ENCODE measurements at places on chromosomes 1 and 21. TPM values are rescaled to one million over a fixed set of nuclear protein-coding genes. Genes with fewer than 3 reads are reported as not detected.

Gene FMOD
- total RNA-seq = not detected

Gene LCK
- total RNA-seq = 431 TPM

DNA sequence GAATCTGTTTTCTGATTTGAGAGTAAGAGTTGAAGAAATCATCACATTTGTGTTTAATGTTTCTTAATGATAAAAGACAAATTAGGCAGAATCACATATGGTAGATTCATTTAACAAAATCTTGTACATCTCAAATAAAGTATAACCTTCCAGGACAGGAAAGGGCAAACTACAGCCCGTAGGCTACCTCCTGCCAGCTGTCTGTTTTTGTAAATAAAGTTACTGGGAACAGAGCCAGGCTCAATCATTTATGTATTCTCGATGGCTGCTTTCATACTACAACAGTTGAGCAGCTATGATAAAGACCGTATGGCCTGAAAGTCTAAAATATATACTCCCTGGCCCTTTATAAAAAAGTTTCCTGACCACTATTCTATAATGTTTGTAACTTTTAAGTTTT is 204.1 kb downstream of the COL24A1 start:
- H3K27me3 ChIP-seq = no peaks in the 10 kb centered on the region
- no peak for DNase-seq
- no peak overlapping the region for H3K27ac ChIP-seq
- no peaks in the 10 kb centered on the region for H3K4me1 ChIP-seq

Gene ERICH3
- not detected for total RNA-seq

Gene GJA9
- total RNA-seq = not detected

Gene SLAMF9
- not detected for total RNA-seq

DNA sequence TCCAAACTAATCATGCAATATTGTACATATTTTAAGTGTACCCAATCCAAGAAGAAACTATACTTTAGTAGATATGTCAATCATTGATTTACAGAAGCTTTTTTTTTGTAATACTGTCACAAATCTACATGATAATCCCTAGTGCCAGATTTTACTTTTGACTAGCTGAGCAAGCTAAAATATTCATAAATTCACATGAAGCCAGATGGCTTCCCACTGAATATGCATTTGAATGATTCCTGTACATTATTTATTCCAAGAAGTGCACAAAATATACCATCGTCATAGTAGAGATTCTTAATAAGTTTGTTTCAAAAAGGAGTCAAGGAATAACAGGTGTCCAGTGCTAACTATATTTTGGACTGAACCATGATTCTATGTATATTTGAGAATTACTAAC is 17.2 kb downstream of the FPGT start:
- no peak for DNase-seq
- H3K27ac ChIP-seq = no peak overlapping the region
- H3K4me1 ChIP-seq = no peaks in the 10 kb centered on the region

DNA sequence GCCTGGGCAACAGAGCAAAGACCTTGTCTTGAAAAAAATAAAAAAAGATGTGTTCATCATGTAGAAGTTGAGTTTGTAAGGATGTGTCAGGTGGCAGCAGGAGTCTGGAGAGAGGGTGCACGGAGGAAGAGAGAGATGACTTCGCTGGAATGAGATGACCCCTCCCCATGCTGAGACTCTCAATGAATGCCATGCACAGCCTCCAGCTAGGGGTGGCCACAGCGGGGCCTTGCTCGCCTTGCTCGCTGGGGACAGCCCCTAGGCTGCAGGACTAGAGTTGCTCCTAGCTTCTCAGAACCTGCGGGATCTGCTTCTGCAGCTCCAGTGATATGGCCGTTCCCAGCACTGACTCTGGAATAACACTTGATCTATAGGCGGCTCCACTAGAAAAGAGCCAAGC is 6.6 kb upstream of the C2CD2 start:
- no peaks in the 10 kb centered on the region for H3K4me1 ChIP-seq
- H3K36me3 ChIP-seq = no peaks in the 10 kb centered on the region
- no peaks in the 10 kb centered on the region for H3K27me3 ChIP-seq
- DNase-seq = no peak
- no peak overlapping the region for H3K4me3 ChIP-seq

Gene ZMYND12
- total RNA-seq = 0.58 TPM

GRCh38 chr1:2086446-2087078 is 36.4 kb downstream of the PRKCZ start:
- no peaks in the 10 kb centered on the region for H3K36me3 ChIP-seq
- no peaks in the 10 kb centered on the region for H3K4me1 ChIP-seq
- no peak for DNase-seq
- no peaks in the 10 kb centered on the region for H3K27me3 ChIP-seq
- no peak overlapping the region for H3K27ac ChIP-seq

DNA sequence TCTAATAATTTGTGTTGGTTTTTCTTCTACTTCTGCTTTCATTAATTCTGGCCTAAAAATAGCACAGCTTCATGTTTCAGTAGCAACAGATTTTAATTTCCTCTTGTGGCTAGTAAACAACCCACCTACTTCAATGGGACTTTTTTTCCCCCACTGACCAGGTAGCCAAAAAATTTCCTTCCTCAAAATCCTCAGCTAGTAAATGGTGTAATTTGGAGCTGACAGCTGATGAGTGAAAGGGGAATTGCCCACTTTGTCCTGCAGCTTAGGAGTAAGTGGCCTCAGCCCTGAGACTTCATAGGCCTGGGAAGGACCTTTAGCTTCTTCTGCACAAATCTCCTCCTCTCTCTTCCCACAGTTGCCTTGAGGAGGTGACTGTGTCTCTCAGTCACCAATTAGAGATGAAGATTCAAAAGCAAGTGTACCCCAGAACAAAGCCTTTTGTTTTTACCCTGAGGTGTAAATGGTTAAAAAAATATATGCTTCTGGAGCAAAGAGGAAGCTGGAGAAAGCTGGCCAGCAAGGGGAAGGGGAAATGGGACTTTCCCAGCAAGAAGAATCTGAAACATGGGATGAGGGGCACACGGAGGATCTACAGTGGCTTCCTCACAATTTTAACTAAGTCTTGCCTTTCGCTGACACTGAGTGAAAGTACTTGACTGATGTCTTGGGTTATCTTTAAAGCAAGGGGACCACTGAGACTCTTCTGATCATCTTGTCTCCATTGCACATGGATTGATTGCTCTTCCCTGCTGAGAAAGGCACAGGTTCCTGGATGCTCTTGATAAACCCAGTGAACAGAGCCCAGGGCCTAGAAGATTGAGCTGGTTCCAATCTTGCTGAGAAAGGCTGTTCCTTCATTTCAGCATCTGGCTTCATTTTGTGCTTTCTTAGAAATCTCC is 35.8 kb upstream of the VCAM1 start:
- no peaks in the 10 kb centered on the region for H3K4me1 ChIP-seq
- H3K36me3 ChIP-seq = no peaks in the 10 kb centered on the region
- no peak overlapping the region for H3K4me3 ChIP-seq
- DNase-seq = no peak
- H3K27me3 ChIP-seq = no peaks in the 10 kb centered on the region
- no peak overlapping the region for H3K27ac ChIP-seq

Gene CD164L2
- not detected for total RNA-seq

- DNase-seq = no peak
- no peaks in the 10 kb centered on the region for H3K27me3 ChIP-seq
- no peak overlapping the region for H3K27ac ChIP-seq
- no peak overlapping the region for H3K4me3 ChIP-seq
- H3K36me3 ChIP-seq = no peaks in the 10 kb centered on the region
Observed at GRCh38 chr1:13992489-13993285, 292.7 kb downstream of the PRDM2 start.

Gene TBX19
- 3.6 TPM for total RNA-seq

Gene SLC5A9
- total RNA-seq = not detected

DNA sequence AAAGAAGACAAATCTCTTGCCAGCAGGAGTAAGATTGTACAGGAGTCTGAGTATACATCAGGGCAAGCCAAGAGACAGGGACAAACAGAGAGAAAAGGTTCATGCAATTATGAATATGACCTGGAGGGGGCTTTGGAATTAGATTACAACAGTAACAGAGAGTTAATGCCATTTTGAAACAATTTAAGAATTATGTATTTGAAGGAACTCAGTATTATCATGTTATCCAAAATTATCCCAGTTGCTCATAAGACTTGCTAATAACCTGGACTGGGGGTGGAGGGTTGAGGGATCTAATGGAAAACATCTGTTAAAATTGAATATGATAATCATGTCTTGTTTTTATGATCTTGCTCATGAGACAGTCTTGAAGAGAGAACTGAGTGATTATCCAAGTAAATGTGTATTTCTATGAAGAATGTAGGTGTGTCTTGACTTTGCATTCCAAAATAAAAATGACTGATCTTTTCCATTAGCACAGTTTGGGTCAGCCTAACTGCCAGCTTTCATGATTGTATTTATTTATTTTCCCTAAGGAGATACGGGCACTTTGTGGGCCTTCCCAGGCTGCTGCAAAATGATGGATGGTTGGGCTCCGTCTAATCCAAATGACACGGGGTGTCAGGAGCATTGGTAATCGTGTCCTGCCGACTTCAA is 117.7 kb downstream of the ERG start:
- H3K4me3 ChIP-seq = no peak overlapping the region
- H3K27ac ChIP-seq = no peak overlapping the region
- no peaks in the 10 kb centered on the region for H3K36me3 ChIP-seq
- H3K27me3 ChIP-seq = peaks cover 4% of the 10 kb centered on the region

GRCh38 chr1:211132721-211133392 is 1.1 kb downstream of the KCNH1 start:
- no peak for DNase-seq
- H3K27me3 ChIP-seq = peaks cover 17% of the 10 kb centered on the region
- no peak overlapping the region for H3K27ac ChIP-seq
- peaks cover 17% of the 10 kb centered on the region for H3K4me1 ChIP-seq

- no peaks in the 10 kb centered on the region for H3K36me3 ChIP-seq
- no peaks in the 10 kb centered on the region for H3K4me1 ChIP-seq
- no peak for DNase-seq
- no peak overlapping the region for H3K27ac ChIP-seq
Observed at GRCh38 chr1:178371235-178371634, 125.5 kb downstream of the CLEC20A start.

Gene IQCC
- total RNA-seq = 2.7 TPM

Gene CD1B
- not detected for total RNA-seq

DNA sequence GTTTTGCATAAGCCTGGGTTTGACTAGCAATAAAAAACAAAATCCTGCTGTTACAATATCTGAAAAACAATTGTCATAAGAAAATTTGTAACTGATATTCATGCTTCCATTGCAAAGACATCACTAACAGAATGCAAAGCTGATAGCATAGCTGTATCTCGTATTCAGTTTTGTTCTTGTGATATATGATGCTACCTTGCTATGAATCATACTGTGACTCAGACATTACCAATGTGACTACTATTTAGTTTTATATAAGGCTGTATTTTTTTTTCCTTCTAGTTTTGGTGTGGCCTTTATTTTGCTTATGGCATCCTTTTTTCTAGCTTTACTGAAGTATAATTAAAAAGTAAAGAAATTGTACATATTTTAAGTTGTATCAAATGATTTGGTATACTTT is 1381.8 kb downstream of the MRPL39 start:
- no peak overlapping the region for H3K27ac ChIP-seq
- no peaks in the 10 kb centered on the region for H3K36me3 ChIP-seq
- no peaks in the 10 kb centered on the region for H3K4me1 ChIP-seq
- H3K4me3 ChIP-seq = no peak overlapping the region
- H3K27me3 ChIP-seq = no peaks in the 10 kb centered on the region
- DNase-seq = no peak

GRCh38 chr1:214198571-214198970 is 82.4 kb upstream of the SMYD2 start:
- no peak overlapping the region for H3K27ac ChIP-seq
- DNase-seq = no peak
- peaks cover 5% of the 10 kb centered on the region for H3K27me3 ChIP-seq

Gene LRRC39
- 1.0 TPM for total RNA-seq

GRCh38 chr21:38761531-38761930 is 44.2 kb upstream of the ETS2 start:
- H3K27ac ChIP-seq = no peak overlapping the region
- H3K4me1 ChIP-seq = peaks cover 6% of the 10 kb centered on the region
- DNase-seq = no peak
- H3K27me3 ChIP-seq = no peaks in the 10 kb centered on the region
- H3K4me3 ChIP-seq = no peak overlapping the region
- no peaks in the 10 kb centered on the region for H3K36me3 ChIP-seq

DNA sequence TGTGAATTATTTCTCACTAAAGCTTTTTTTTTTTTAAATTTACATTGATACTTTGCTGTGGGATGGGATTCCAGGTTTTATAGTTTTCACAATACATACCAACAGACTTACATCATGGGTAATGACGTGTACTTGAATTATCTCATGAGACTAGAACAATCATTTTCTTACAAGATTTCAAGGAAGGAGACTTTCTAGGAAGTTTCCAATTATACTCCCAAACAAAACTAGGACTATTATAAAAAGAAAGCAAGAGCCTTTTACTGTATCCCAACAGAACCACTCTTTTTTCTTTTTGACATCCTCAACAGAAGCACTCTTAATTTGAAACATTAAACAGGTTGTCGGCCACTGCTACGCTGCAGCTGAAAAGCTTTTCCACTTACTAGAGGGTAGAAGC is 48.7 kb downstream of the TESK2 start:
- no peaks in the 10 kb centered on the region for H3K36me3 ChIP-seq
- no peak for DNase-seq
- H3K27ac ChIP-seq = no peak overlapping the region
- H3K4me3 ChIP-seq = no peak overlapping the region

Gene PTGFRN
- total RNA-seq = 0.55 TPM

GRCh38 chr1:31111290-31111951 is 45.9 kb upstream of the PUM1 start:
- no peaks in the 10 kb centered on the region for H3K27me3 ChIP-seq
- H3K4me1 ChIP-seq = no peaks in the 10 kb centered on the region
- no peak overlapping the region for H3K27ac ChIP-seq
- no peak overlapping the region for H3K4me3 ChIP-seq
- DNase-seq = no peak

- no peak overlapping the region for H3K4me3 ChIP-seq
- no peaks in the 10 kb centered on the region for H3K27me3 ChIP-seq
Observed at GRCh38 chr21:14547834-14548513, 1.9 kb upstream of the SAMSN1 start.

- no peaks in the 10 kb centered on the region for H3K27me3 ChIP-seq
- peaks cover 11% of the 10 kb centered on the region for H3K4me1 ChIP-seq
- no peaks in the 10 kb centered on the region for H3K36me3 ChIP-seq
- H3K27ac ChIP-seq = no peak overlapping the region
- H3K4me3 ChIP-seq = no peak overlapping the region
Observed at GRCh38 chr1:245939756-245940345, 567.2 kb downstream of the SMYD3 start.

DNA sequence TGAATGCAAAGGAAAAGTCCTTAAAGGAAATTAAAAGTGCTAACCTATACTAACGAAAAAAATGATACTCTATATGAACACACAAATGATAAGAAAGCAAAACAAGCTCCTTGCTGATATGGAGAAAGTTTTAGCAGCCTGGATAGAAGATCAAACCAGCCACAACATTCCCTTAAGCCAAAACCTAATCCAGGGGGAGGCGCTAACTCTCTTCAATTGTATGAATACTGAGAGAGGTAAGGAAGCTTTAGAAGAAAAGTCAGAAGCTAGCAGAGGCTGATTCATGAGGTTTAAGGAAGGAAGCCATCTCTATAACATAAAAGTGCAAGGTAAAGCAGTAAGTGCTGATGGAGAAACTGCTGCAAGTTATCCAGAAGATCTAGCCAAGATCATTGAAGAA is 3.4 kb downstream of the KRTAP23-1 start:
- H3K4me1 ChIP-seq = no peaks in the 10 kb centered on the region
- H3K36me3 ChIP-seq = no peaks in the 10 kb centered on the region
- no peaks in the 10 kb centered on the region for H3K27me3 ChIP-seq
- no peak overlapping the region for H3K4me3 ChIP-seq
- no peak overlapping the region for H3K27ac ChIP-seq

Gene KCNK2
- total RNA-seq = not detected

Gene HPCAL4
- total RNA-seq = 32.4 TPM
